Uterus (tissue), 4 donors: ENCODE measurements at places on chromosomes 7 and 10. TPM values are rescaled to one million over a fixed set of nuclear protein-coding genes. Genes with fewer than 3 reads are reported as not detected.
A peak's percentile ranks its signal among the peaks of the same experiment; 100 is the strongest.

REPIN1 gene
- 30.6 TPM for total RNA-seq

HABP2 gene
- total RNA-seq, result 5.6 TPM

CARD11 gene
- 1.0 TPM for total RNA-seq

PTPRN2 gene
- total RNA-seq, result 2.8 TPM

SPAM1 gene
- total RNA-seq, result not detected

CYP2E1 gene
- total RNA-seq, result 1.5 TPM

MACC1 gene
- total RNA-seq, result 1.5 TPM

DNA sequence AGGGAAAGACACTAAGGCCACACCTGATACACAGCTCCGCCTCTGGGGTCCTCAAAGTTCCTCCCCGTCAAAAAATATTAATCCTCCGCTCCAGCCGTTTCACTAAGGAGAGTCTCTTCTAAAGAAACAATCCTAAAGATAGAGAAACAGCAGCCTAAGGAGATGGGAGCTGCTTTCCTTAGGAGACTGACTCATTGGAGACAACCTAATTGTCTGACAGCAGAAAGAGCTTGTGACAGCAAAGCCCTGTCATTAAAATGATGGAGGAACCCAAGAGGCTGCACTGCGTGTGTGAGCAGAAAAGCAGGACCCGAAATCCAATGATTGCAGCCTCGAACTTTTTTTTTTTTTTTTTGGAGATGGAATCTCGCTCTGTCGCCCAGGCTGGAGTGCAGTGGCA is 44.0 kb upstream of the TNRC18 start:
- H3K4me1 ChIP-seq, result no peaks in the 10 kb centered on the region
- H3K27ac ChIP-seq, result no peak overlapping the region
- no peaks in the 10 kb centered on the region for H3K27me3 ChIP-seq

DNA sequence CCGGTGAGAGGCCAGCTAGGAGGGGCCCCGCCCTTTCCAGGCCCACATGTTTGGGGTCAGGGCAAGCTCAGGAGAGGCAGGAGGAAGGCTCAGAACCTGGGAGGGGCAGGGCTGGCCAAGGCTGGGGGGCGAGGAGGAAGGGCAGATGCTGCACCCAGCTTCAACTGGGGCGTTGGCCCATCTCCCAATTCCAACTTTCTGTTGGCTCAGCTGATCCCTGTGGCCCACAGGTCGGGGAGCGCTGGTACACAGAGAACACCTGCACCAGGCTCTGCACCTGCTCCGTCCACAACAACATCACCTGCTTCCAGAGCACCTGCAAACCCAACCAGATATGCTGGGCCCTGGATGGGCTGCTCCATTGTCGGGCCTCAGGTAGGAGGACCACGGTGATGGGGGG is 40.1 kb downstream of the ZAN start:
- no peak for DNase-seq
- no peaks in the 10 kb centered on the region for H3K4me1 ChIP-seq
- H3K27me3 ChIP-seq, result no peaks in the 10 kb centered on the region
- H3K4me3 ChIP-seq, result no peak overlapping the region
- H3K36me3 ChIP-seq, result no peaks in the 10 kb centered on the region
- H3K27ac ChIP-seq, result no peak overlapping the region

GRCh38 chr7:143735962-143736361 is 21.5 kb downstream of the CTAGE6 start:
- no peak for DNase-seq
- H3K36me3 ChIP-seq, result no peaks in the 10 kb centered on the region
- no peaks in the 10 kb centered on the region for H3K27me3 ChIP-seq

- H3K27me3 ChIP-seq, result no peaks in the 10 kb centered on the region
- no peaks in the 10 kb centered on the region for H3K36me3 ChIP-seq
- H3K4me1 ChIP-seq, result peaks cover 5% of the 10 kb centered on the region
- H3K27ac ChIP-seq, result peak overlapping the region; percentile 88
- DNase-seq, result no peak
Observed at GRCh38 chr10:42783181-42783549, 570 bp downstream of the BMS1 start.

- H3K4me3 ChIP-seq, result no peak overlapping the region
- no peak overlapping the region for H3K27ac ChIP-seq
- no peaks in the 10 kb centered on the region for H3K27me3 ChIP-seq
- no peak for DNase-seq
- H3K4me1 ChIP-seq, result no peaks in the 10 kb centered on the region
Observed at GRCh38 chr7:24129597-24129996, 154.4 kb upstream of the NPY start.

DNA sequence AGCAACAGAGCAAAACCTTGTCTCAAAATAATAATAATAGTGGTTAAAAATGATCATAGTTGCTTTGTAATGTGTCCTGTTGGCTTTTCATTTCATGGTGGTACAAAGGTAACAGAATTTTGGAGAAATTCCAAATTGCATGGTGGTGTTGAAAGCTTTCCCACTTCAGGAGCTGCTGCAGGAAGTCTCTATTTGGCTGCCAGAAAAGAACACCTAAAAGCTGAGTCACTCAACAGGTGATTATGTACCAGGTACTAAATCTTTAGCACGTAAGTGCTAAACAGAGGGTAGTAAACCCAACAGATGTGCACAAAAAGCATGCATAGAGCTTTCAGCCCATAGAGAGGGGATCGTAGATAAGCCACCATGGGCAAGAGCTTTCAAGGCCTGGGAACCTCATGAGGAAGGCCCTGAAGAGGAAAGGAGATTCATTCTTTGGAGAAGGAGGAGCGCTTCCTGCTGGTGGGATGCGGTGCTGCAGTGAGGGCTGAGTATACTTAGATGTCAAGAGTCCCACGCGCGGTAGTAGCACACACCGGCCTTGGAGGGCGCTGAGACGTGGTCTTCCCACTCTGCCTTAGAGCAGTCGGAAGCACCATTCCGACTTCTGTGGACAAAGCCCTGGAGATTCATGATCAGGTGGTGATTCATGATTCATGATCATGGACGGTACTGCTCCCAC is 118.7 kb downstream of the RALA start:
- H3K36me3 ChIP-seq, result no peaks in the 10 kb centered on the region
- no peak overlapping the region for H3K27ac ChIP-seq
- no peak for DNase-seq

DNA sequence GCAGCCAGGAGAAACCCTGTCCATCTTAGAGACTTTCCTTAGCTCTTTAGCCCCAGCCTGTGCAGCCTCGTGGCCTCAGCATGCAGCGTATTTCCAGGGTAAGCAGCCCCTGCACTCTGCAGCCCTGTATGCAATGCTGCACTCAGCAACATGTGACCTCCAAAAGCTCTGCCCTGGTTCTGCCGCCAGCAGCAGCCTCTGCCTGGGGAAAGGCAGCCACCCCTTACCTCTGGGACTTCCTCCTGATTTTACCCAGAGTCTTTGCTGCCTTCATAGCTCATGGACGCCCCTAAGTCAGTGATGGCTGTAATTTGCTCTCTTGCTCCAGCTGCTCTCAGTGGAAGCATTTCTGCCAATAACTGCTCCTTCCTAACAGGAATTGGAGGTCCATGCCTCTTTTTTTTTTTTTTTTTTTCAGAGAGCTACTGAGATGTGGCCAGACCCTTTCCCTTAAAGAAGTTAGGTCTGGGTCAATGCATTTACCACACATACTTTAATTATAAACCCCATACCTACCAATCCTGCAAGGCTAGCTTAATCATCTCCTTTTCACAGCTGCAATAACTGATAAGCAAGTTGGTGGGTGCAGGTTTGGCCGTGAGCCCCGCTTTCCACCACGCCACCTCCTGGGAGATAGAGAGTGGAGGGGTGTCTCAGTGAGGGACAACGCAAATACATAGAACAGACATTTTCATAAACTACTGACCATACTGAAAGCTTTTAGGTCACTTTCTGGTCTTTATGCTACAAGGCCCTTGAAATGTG is 71.7 kb downstream of the RAMP3 start:
- H3K27me3 ChIP-seq, result no peaks in the 10 kb centered on the region
- no peak overlapping the region for H3K27ac ChIP-seq
- H3K36me3 ChIP-seq, result no peaks in the 10 kb centered on the region
- DNase-seq, result no peak

GRCh38 chr10:103123282-103124024 is 69.6 kb downstream of the NT5C2 start:
- no peak for DNase-seq
- peaks cover 6% of the 10 kb centered on the region for H3K4me1 ChIP-seq
- peak overlapping the region; percentile 13 for H3K27ac ChIP-seq
- H3K27me3 ChIP-seq, result no peaks in the 10 kb centered on the region
- no peak overlapping the region for H3K4me3 ChIP-seq

DNA sequence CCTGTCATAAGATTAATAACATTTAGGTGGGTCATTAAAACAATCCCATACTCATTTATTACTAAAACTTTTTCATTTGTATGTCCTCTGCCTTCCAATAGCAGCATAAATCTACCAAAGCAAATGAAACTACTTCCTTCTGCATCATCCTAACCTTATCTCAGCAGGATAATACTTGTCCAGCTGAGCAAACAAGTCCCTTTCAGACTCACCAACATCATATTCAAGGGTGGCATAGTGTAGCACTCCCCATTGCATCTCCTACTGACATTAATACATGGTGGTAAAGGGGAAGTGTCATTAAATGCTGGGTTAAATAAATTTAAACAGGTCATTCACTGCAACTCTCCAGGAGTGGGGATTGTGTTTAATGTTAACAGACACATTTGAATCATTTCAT is 3.4 kb upstream of the MINDY3 start:
- H3K36me3 ChIP-seq, result no peaks in the 10 kb centered on the region
- H3K27ac ChIP-seq, result no peak overlapping the region
- peaks cover 5% of the 10 kb centered on the region for H3K4me1 ChIP-seq

DNA sequence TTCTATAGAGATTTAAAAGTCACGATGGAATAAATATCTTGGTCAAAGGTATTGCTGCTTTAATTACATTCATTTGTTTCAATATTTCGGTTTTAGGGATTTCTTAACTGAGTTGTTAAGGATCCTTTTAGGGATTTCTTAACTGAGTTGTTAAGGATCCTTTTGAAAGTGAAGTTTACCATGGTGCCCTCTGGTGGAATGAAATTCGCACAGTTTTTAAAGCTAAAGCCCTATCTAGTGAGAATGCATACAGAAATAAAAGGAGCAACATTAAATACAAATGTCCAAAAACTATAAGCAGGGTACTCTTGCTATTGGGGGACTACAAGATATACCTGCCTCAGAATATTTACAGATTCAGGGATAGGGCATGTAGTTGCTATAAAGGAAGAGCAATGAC is 193.7 kb downstream of the RNLS start:
- H3K36me3 ChIP-seq, result no peaks in the 10 kb centered on the region
- peaks cover 11% of the 10 kb centered on the region for H3K4me1 ChIP-seq
- no peak overlapping the region for H3K4me3 ChIP-seq
- DNase-seq, result peak; percentile 20

DNA sequence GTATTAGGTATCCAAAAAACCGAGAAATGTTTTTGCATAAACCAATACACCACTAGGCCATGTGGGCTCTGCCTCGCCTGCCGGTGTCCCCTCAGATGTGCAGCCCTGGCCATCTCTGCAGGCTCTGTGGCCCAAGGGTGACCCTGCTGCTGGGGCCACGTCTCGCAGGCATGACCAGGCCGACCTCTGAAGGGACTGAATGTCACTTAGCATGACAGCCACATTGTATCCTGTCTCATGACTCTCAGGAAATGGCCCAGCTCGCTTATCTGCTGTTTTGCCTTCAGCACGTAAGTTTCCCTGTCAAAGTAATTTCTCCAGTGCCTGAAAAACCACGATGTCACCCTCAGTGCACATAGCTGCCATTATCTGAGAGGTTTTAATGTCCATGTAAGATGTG is 49.5 kb upstream of the ZNF32 start:
- DNase-seq, result no peak
- no peaks in the 10 kb centered on the region for H3K27me3 ChIP-seq
- no peak overlapping the region for H3K4me3 ChIP-seq
- no peaks in the 10 kb centered on the region for H3K4me1 ChIP-seq
- no peak overlapping the region for H3K27ac ChIP-seq

DNA sequence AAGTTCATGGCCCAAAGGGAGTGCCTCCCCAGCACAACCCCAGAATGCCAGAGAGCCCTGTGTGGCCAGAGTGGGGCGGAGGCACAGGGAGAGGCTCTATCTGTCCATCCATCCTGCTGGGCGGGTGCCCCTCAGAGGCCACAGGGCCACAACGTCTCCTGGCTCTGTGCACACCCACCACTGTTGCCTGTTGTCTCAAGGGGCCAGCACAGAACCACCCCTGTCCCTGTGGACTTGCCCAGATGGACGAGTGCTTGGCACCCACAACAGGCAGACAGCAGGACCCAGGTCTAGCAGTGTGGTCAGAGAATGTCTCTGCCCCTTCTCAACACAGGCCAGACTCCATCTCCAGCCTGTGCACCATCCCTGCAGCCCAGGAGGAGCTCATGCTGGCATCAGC is 92.8 kb downstream of the PAXIP1 start:
- peaks cover 3% of the 10 kb centered on the region for H3K27me3 ChIP-seq
- H3K36me3 ChIP-seq, result no peaks in the 10 kb centered on the region
- no peaks in the 10 kb centered on the region for H3K4me1 ChIP-seq
- no peak overlapping the region for H3K27ac ChIP-seq
- DNase-seq, result no peak

DNA sequence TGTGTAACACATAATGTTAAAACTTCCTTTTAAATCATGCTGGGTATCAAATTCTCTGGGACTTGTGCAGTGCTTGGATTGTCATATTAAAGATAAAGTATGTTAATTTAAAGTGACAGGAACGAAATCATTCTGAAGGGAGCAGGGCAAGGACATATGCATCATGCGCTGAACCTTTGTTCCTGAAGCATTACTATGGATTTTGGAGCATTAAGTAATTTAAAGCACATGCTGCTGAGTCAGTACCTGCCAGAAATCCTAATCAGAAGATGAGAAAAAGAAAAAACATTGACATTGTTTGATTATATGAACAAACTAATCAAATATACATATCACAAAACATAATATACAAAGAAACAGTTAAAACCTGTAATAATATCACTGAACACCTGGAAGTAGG is 101.4 kb downstream of the MICU1 start:
- no peak for DNase-seq
- no peak overlapping the region for H3K27ac ChIP-seq
- no peaks in the 10 kb centered on the region for H3K4me1 ChIP-seq
- no peaks in the 10 kb centered on the region for H3K27me3 ChIP-seq

GRCh38 chr10:75525067-75525466 is 93.6 kb downstream of the LRMDA start:
- no peaks in the 10 kb centered on the region for H3K4me1 ChIP-seq
- no peaks in the 10 kb centered on the region for H3K36me3 ChIP-seq
- DNase-seq, result no peak
- H3K4me3 ChIP-seq, result no peak overlapping the region
- no peaks in the 10 kb centered on the region for H3K27me3 ChIP-seq
- no peak overlapping the region for H3K27ac ChIP-seq

DNA sequence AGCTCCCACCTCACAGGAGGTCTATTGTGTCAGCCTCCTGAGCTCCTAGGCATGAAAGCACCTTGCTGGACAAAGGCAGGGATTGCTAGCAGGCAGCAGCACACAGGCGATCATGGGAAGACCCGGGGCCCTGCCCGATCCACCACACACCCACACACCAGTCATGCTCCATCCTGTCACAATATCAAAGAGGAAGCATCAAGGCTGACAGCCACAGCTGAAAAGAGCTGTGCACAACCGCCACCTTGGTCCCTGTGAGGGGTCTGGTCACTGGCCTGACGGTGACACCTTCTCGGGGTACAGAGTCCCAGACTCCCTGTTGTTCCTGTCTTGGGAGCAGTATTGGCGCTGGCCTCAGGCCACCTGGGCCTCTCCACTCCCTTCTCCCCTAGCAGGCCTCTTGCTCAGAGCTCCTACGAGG is 89.7 kb upstream of the RET start:
- no peak overlapping the region for H3K4me3 ChIP-seq
- no peaks in the 10 kb centered on the region for H3K4me1 ChIP-seq
- H3K27ac ChIP-seq, result no peak overlapping the region
- no peak for DNase-seq
- H3K27me3 ChIP-seq, result no peaks in the 10 kb centered on the region
